ENCODE measurements at places on chromosomes 1 and 21.

DNA sequence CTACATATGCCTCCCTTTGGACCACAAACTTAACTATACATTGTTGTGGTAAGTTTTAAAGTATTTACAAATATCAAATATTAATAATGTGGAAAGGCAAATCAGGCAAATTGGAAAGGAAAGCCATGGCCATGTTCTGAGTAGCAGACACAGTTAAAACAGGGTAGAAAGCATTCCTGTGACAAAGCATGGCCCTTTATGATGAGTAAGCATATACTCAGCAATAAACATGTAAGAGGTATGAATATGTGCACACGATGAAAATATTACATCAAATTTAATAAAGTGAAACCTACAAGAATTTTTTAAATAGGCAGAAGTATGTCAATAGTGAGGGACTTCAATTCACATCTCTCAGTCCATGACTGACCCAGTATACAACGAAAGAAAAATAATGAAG lies 389.2 kb downstream of the DSCAM start:
- no peak for DNase-seq

DNA sequence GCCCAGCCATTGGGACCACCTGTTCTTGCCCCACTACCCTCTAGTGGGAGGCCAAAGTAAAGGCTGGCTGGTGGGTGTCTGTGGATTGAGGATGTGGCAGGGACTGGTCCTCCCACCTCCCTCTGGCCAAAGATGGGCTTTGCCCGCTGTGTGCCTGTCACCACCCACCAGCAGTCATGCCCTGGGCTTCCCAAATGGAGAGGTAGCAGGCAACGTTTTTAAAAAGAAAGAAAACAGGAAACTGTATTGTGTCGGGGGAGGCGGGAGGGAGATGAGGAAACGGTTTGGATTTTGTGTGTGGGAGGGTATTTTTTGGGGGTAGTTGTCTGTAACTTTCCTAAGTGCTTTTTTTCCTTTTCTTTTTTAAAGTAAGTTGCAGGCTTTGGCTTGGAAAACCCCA lies 30.1 kb downstream of the SZRD1 start:
- DNase-seq, result no peak

- no peak for DNase-seq
These were observed 192.4 kb downstream of the HIVEP3 start for GRCh38 chr1:41726292-41726691.

DNA sequence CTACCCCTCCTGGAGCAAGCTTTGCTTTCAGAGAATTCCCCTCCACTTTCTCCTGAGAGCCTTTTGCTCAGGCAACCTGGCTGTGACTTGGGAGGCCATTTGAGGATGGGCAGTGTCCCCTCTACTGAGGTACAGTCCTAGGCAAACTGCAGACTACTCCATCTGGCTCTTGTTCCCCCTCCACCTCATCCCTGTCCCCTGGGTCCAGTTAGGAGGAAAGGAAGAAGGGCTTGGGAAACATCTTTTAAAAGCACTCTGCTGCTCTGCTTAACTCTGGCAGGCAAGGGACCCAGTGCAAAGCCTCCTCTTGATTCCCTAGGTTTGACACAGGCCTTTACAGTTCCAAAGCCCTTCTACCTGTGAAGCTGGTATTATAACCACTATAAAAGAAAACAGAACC lies 108.2 kb downstream of the NAV1 start:
- no peak for DNase-seq

DNA sequence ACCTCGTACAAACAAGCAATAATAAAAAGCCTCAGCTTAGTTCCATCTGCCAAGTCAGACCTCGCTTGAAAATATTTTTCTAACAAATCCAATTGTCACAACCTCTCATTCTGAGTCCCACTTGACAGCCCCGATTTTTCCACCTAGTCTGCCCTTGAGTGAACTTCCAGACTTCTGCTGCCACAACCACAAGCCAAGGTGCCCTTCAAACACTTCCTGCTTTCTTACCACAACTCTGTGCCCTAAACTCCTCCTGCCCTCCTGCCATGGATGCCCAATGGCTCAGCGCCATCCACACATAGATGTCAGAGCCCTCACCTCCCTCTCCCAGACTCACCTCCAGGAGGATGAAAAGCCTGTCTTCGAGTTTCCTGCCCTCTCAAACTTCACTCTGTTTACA lies 3.9 kb downstream of the TMPRSS2 start:
- no peak for DNase-seq

DNA sequence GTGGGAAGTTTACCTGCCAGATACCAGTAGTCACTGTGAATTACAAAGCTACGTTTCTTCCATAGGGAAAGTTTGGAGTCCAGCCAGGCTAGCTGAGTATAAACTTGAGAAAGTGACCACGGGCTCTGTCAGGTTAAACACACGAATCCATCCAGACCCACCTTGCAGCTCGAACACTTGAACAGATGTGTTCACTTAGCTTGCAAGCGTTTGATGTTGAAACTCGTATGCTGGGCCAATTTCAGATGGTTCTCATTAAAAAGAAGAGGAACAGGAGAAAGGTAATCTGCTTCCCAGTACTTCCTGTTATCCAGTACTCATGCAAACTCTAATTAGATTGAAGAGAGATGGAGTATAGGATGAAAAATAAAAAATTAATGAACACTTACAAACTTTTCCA lies 636.4 kb downstream of the SMYD3 start:
- DNase-seq, result no peak

GRCh38 chr1:21254335-21254951 lies 35.8 kb downstream of the ECE1 start:
- no peak for DNase-seq

DNA sequence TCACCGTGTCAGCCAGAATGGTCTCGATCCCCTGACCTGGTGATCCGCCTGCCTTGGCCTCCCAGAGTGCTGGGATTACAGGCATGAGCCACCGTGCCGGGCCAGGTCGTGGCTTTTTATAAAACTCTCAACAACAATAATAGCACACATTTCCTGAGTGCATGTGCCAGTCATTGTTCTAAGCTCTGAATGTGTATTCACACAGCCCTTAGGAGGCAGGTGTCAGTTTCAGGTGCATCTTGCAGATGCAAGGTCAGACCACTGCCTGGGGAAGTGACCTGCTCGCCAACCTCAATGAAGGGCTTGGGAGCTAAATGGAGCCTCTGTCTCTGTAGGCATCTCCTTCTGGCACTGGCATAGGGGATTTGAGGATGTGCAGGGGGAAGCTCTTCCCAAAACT lies 1.6 kb upstream of the LEFTY2 start:
- no peak for DNase-seq

GRCh38 chr1:107862064-107862463 lies 102.9 kb downstream of the VAV3 start:
- no peak for DNase-seq

DNA sequence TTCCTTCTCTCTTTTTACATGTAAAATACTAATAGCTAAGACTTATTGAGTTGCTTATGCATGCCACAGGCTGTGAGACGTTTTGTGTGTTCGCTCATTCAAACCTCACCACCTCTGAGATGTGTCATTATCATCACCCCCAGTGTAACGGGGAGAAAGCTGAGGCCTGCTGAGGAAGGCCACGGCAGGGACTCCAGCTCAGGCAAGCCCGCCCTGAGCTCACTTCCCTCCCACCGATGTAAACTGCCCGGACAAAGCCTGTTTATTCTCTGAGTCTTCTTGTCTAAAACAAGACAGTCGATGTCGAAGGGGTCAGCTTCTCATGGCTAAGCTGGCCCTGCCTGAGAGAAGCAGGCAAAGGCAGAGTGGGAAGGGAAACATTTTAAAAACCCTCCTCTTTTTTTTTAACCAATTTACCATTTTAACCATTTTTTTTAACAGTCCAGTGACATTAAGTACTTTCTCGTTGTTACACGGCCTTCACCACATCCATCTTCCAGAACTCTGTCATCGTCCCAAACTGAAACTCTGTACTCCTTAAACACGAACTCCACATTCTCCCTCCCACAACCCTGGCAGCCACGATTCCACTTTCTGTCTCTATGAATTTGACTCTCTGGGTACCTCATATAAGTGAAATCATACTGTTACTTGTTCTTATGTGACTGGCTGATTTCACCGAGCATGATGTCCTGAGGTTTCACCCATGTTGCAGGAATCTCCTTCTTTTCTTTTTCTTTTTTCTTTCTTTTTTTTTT lies 204.8 kb upstream of the GALNT2 start:
- no peak for DNase-seq

DNA sequence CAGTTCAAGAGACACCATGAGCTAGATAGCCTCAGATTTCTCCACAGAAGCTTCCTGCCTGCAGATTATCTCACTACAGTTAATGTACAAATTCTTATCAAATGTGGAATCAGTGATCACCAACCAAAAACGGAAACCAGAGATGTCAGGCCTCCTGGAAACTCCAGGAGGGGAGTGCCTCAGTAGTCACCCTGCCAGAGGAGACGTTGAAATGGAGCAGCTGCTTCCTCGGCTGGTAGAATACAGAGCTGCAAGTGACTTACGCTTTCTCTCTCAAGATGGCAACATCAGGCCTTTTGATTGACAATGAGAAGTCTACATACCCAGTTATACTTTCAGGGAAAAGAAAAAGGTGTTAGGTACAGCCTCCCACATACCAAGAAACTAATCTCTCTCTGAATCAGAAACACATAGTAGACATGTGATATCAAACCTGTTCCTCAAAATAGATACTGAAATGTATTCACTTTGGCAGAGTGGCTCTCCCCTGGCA lies 52.2 kb downstream of the ACP6 start:
- no peak for DNase-seq

- DNase-seq, result peak; percentile 13
These were observed 2.7 kb downstream of the MOB3C start for GRCh38 chr1:46613661-46614603.

All from stimulated activated CD8-positive, alpha-beta memory T cell treated with anti-CD3 and anti-CD28 coated beads, Interleukin-12 subunit alpha, Interleukin-12 subunit beta, amount 100 ng/mL, for 1 hour (primary cell).